ENCODE measurements at places on chromosomes 1 and 21.

DNA sequence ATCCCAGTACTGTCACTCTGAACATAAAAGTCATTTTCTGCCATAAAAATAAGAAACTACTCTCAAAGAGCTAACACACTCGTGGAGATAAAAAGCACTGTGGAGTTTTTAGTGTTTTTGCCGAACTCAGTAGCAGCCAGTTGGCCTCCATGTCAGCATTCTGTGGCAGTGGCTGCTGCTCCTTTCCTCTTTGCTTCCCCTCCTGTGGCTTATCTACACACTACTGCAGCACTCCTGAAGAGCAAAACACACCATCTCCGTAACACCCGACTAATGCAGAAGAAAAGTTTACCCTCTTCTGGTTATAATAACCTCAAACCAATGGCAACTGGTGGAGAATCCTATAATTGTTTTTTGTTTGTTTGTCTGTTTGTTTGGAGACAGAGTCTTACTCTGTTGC, 44.9 kb downstream of the RAB3GAP2 start:
- no peak for DNase-seq

DNA sequence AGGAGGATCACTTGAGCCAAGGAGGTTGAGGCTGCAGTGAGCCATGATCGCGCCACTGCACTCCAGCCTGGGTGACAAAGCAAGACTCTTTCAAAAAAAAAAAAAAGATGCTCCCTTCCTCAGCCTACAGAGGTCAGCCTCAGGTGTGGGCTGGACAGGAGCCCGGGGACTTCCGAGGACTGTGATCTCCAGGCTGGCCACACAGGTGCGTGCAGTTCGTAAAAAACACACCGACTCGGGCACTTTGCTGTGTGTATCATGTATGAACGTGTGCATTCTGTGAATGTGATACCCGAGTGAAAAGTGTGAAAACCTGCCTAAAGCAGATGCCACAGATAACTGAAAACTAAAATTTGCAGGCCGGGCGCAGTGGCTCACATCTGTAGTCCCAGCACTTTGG, 8.4 kb upstream of the CCDC27 start:
- no peak for DNase-seq

DNA sequence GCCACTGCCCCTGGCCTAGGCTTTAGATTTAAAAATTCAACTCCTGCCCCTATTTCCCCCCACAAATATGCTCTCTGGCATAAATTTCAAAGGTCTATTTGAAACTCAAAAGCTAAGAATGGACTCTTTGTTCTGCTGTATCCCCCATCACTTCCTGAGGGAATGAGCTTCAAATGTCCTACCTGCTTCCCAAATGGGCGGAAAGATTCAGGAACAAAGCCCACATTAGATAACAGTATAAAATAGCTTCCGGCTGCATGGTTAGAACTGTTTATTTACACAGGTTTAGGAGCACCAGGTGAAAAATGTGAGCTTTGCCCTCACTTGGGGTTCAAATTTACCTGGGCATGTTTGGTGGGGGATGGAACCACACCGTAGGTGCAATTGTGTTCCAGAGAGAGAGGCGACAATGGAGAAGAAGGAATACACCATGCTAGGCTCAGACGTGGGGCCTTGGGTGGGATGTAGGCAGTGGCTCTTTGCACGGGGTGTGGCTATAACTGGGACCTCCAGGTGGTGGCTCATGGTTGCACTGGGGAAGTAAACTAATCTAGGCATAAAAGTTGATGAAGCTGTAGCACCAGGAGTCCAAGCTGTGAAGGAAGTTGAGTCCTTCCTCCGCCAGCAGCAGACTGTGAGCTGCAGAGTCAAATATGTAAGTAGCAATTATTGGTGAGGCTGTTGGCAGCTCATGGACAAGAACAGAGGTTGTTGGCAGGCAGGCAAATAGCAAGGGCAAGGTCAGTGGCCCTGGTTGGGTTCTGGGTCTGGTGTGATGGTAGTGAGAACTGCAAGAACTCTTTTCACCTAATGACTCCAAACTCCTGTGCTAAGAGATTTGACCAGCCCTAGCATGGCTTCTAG, 41.5 kb upstream of the SRSF10 start:
- DNase-seq: peak; percentile 43

DNA sequence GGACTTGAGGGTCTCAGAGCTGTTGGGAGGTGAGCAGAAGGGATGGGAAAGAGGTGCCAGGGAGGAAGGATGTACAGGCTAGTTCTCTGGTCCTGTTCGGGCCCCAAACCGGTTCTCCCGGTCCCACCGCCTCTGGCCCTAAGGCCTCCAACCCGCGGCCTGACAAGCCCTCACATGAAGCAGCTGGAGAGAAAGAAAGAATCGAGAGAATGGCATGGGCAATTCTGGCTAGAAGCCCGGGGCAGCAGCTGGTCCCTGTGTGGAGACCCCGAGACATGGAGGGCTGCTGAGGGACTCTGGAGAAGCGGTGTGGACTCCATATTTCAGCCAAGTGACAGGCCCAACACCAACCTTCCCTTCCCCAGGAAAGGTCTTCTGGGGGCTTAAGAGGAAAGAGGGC, 730 bp downstream of the CDC42SE1 start:
- peak; percentile 87 for DNase-seq

GRCh38 chr1:38615680-38616079, 243.9 kb downstream of the RRAGC start:
- peak; percentile 1 for DNase-seq

- DNase-seq: no peak
Measured at GRCh38 chr21:38388647-38389353, 109.5 kb downstream of the ERG start.

DNA sequence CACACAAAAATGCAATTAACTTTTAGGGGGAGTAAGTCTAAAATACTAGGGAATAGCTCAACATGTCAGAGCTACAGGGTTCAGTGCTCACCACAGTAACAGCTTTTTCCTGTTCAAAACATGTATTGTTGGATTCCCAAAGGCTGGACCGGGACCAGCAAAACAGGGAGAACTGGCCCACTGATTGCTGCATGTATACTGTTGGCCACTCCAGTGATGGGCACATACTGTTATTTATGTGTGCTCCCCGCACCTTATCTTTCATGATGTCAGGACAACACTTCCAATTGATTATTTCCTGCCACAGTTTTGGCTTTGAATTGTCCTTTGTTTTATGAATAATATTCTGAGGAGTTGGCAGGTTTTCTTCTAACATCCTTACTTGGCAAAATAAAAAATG, 50.7 kb downstream of the HMGB4 start:
- DNase-seq: no peak

DNA sequence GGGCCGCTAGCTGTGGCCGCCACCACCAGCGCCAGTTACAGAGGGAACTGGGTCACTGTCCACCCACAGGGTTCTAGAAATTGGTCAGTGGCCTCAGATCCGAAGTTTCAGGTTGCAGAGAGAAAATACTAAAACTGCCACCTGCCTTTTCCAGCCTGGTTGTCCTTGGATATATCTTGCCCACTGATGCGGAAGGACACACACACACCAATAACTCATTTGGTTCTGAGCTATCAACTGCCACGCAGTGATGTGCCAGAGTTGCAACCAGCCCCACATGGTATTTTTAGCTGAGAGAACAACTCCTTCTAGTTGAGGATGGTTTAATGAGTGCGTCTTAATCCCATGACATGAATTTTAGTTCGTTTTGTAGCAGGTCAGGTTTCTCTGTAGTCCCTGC, 68.1 kb downstream of the SH3BGR start:
- no peak for DNase-seq

DNA sequence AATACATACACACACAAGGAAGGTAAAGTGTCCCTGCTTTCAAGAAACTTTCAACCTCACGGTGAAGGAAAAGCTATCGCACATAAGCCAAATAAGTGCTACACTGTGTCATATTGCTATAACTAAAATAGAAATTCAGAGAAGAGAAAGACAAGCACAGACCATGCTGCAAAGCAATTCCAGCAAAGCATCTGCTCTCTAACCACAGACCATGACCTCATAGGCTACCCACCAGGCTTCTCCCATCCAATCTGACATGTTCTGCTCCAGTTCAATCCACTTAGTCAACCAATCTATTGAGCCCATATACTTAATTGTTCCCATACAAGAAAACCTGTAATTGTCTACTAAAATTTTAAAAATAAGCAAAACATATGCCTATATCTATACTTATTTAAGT, 211.3 kb downstream of the BARHL2 start:
- no peak for DNase-seq

DNA sequence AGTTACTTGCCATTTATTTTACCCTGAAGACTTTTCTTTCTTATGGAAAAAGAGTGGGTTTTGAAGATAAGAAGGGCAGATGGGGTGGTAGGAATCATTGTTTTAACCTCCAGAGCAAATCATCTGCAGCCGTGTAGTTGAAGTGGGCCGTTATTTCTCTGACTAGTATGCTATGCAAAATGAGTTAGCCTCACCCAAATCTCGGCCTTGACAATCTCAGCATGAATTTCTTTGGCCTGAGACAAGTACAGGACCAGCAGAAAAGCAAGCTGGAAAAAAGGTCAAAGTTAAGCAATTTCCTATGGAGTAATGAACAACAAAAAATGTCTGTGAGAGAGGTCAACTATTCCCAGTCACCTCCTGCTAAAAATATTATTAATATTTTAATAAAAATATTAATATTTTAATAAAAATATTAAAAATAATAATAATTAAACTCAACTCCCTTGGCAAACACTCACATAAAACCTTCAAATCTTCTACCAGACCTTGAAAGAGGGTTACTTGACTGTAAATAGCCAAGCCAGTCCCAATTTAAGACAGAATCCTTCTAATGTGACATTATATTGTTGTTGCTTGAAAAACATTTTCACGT, 6.8 kb upstream of the TEKT2 start:
- no peak for DNase-seq

DNA sequence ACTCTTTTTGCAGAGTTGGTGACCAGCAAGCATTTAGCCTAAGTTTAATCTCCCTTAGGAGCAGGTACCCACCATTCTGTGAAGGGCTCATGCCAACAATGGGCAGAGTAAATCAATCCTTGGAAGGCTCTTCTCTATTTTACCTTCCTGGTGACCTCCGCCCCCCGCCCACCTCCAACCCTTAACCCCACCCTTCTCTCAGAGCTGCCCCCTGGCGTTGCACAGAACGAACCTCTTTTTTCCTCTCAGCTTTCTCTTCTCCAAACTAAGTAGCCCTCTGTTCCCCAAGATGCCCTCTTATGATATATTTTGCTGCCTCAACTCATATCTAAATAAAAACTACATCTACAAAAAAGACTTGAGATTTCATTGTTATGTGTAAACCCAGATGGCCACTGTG, 186.8 kb downstream of the SEC16B start:
- no peak for DNase-seq

GRCh38 chr1:117754061-117754969, 148.5 kb downstream of the TENT5C start:
- DNase-seq: peak; percentile 66

GRCh38 chr1:194755241-194755994, 1569.0 kb upstream of the B3GALT2 start:
- DNase-seq: no peak

- no peak for DNase-seq
Measured at GRCh38 chr1:194940336-194941030, 1667.8 kb downstream of the KCNT2 start.

- DNase-seq: peak; percentile 42
Measured at GRCh38 chr21:45513003-45513717, 29.1 kb downstream of the SLC19A1 start.

DNA sequence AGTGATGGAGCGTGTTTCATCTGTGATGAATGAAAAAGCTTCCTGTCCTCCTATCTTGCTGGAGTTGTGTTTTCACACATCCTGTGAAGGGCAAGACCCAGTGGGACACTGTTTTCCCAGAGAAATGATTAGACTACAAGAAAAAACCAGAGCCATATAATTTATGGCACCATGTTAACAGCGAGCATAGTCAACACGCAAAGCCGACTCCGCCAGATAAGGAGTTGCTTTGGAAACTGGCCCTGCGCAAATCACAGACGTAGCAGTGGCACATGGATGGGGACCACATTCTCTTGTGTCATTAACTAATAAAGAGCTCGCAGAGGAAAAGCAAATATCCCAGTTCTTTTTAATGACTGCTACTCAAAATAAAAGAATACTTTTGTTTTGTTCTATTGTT, 471.2 kb upstream of the RUNX1 start:
- DNase-seq: peak; percentile 78

DNA sequence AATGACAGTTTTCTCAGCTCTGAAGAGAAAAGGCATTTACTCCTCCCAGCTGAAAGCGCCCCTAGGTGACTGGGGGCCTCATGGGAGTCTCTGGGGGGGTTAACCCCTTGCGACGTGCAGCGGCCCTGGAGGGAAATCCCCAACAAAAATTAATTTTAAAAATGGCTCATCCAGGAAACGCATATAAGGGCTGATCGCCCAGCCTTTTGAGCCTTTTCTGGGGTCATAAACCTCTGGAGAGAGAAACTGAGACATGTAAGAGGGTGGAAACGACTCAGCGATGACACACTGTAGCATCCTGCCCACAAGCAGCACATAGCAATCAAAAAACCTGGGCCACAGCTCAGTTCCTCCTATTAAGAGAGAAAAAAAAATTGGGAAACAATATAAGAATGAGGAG, 20.4 kb upstream of the HPDL start:
- no peak for DNase-seq

GRCh38 chr1:37958690-37959089, 11.8 kb upstream of the INPP5B start:
- DNase-seq: no peak

DNA sequence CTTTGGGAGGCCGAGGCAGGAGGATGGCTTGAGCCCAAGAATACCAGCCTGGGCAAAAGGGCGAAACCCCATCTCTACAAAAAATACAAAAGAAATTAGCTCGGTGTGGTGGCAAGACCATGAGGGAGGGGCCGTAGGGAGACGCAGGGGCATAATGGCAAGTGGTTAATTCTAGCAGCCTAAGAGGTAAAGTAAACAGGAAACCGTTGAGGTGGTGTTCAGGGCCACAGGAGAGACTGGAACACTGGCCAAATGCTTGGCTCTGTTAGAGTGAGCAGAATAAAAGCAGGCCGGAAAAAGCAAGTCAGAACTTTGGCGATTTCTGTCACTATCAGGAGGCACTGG, 89.2 kb downstream of the RIPK4 start:
- no peak for DNase-seq

GRCh38 chr21:18152371-18152770, 92.3 kb upstream of the CHODL start:
- no peak for DNase-seq

GRCh38 chr1:226181996-226182714, 4.4 kb downstream of the ACBD3 start:
- DNase-seq: peak; percentile 31

DNA sequence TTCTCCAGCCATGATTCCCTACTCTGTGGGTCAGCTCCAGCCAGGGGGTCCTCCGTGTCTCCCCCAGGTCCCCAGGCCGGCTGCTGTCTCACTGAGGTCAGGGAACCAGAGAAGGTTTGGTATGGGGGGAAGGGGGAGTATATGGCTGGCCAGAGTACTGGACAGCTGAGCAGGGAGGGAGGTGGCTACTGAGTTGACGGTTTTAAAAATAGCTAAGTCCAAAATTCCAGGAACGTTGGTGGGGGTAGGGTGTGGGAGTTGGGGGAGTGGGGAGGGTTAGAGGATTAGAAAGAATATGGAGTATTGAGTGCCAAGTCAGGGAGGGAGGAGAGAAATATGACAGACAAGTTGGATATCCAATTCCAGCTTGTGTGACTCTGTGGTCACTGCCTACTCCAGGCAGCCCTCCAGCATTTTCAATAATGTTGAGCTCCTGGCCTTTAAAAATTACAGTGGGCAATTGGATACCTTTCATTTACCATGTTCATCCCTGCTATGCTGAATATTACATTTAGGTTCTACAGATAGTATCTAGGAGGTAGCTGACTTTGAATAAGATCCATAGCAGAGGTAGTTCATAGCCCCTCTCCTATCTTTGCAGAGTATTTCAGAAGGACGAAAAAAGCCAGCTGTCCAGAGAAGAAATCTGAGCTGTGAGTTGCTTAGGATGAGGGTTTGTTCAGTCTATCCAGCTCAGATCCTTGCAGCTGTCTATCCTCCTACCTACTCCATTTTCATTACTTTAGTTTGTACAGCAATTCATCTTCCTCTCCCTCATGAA, at the start of gene HJV:
HJV (minus strand) TSS at position 114 of the 781 bp plus-strand sequence. CDS start 1,504 bp downstream, outside the sequence.
- DNase-seq: no peak
